Non-pigmented ciliary epithelial cell (primary cell): ENCODE measurements at places on chromosomes 16 and 17.

- DNase-seq: no peak
Observed at GRCh38 chr17:46178550-46179214, 14.5 kb downstream of the KANSL1 start.

- DNase-seq: no peak
Observed at GRCh38 chr17:33435721-33436301, 142.7 kb upstream of the ASIC2 start.

GRCh38 chr17:63162406-63163157 lies 196.5 kb downstream of the TANC2 start:
- DNase-seq: no peak

GRCh38 chr17:2259769-2260536 lies 43.6 kb downstream of the SMG6 start:
- no peak for DNase-seq
